ENCODE measurements at places on chromosomes 5 and 9.
A peak's percentile ranks its signal among the peaks of the same experiment; 100 is the strongest.

DNA sequence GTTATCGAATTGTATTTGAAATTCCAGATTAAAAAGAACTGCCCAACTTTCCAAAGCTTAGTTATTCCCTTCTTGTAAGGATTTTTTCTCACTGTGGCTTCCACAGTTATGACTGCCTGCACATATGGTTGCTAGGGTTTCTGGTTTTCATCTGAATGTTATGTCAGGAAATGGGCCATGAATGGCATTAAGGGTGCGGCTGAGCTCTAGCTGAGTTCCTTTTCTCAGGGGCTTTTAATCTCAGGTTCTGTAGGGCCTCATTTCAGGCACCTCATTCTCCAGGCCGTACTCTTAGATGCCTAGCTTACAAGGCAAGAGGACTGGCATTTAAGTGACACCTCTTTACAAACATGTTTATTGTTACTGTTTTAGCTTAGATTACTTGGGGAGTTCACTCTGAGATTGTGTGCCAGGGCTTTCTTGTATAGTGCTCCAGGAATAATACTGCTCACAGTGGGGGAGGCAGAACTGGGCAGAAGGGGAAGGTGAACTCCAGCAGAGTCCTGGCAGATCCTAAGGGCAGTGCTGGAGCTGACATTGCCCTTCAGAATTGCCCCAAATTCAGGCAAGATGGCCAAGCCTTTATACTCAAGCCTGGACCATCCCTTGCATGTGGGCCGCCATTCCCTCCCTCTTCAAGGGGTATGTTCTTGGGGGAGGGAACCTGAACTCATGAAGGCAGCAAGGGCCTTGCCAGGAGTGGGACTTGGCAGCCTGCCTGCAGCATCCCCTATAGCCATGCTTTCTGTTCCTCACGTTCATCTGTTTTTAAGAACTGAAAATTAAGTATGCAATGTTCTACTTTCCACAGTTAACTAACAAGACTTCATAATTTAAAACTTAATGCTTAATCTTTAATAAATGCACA, 111.5 kb downstream of the KDM4C start:
- DNase-seq: no peak

DNA sequence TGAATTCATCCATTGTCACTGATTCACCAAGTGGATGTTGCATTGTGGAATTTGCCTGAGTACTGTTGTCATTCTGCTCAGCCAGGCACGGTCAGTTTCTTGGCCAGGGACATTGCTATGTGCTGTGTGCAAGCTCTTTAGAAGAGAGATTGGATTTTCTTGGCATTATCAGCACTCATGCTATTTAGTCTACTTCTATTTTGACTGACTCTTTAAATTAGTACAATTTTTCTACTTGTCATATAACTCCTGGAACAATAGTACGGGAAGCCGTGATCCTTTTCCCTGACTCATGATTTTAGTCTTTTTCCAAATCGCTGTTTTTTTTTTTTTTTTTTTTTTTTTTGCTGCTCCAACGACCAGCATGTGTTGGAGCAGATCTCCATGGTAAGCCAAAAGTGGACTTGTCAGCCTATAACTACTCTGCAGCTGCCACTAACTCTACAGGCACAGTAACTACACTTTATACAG, 129.7 kb downstream of the CDC42SE2 start:
- DNase-seq: no peak

DNA sequence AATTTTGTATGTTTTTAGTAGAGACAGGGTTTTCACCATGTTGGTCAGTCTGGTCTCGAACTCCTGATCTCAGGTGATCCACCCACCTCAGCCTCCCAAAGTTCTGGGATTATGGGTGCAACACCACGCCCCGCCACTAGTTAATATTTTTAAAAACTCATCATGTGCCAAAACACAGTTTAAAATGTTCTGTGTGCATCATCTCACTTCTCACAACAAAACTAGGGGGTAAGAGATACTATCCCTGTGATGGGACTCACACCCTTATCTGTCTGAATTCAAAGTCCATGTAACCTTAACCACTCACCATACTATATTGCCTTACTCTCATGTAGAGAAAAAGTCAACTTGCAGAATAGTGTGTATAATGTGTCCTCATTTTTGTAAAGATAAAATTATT, 2.6 kb downstream of the PKD2L2 start:
- no peak for DNase-seq

DNA sequence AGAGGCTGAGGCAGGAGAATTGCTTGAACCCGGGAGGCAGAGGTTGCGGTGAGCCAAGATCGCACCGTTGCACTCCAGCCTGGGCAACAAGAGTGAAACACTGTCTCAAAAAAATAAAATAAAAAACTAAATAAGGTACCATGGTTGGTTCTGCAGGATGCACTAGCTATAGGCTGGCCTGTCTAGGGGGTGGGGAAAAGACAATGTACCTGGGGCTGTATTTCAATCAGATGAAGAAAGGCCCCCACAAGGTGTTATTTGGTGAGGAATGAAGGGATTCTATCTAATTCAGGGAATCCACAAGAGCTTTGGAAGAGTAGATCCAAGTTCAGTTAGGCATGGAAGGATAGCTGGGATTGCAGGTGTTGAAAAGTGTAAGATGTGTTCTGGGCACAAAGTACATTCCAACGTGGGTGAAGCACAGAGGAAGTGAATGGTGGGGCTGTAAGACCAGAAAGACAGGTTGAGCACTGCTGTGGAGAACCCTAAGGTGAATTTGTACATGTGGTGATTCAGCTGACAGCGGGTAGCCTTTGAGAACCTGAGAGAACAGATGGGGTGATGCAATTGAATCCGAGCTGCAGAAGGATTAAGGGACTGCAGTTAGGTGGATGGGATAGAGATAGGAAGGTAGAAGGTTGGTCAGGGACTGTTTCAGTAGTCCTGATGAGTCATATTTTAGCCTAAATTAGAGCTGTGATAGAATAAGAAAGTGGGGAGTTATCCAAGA, 71.8 kb downstream of the CAST start:
- DNase-seq: no peak

DNA sequence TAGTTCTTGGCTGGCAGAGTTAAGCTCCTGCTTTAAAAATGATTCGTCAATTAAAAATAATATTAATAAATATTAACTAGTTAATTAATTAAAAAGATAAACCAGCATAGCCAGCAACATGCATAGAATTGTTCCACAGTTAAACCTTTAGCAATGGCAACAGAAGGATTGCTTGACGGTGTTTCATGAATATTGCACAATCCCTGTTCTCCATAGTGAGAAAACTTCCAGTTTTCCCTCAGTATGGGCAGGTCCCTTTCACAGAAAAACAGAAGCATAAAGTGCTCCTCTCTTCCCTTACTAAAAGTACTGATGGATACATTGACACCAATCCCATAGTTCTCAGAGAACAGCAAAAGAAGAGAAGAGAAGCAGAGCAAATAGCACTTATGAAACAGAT, 71.4 kb upstream of the CAST start:
- no peak for DNase-seq

GRCh38 chr5:60738461-60738860, 38.5 kb upstream of the DEPDC1B start:
- no peak for DNase-seq

DNA sequence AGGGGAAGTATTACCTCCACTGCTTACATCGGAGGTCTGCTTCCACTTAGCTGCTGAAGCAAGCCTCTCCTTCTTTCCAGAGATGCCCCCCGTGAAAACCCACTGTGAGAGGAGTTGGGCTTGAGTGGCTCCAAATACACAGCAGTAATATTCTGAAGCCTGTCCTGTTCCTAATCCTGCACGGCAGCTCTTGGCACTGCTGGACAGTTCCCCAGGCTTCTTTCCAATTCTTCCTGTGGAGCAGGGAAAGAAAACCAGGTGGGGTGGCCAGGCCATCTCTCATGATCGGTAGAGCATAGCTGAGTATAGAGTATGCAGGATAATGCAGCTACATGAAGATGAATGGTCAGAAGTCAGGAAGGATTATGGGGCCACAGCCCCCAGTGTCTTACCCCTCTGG, 335.3 kb downstream of the MARCHF11 start:
- DNase-seq: no peak

GRCh38 chr5:169548315-169548714, 35.3 kb upstream of the SPDL1 start:
- DNase-seq: no peak

GRCh38 chr9:135277219-135278201, 190.0 kb downstream of the OLFM1 start:
- no peak for DNase-seq

GRCh38 chr9:114412048-114412683, 24.4 kb upstream of the AKNA start:
- DNase-seq: no peak

GRCh38 chr5:21237461-21237860, 1249.5 kb upstream of the CDH18 start:
- DNase-seq: no peak

DNA sequence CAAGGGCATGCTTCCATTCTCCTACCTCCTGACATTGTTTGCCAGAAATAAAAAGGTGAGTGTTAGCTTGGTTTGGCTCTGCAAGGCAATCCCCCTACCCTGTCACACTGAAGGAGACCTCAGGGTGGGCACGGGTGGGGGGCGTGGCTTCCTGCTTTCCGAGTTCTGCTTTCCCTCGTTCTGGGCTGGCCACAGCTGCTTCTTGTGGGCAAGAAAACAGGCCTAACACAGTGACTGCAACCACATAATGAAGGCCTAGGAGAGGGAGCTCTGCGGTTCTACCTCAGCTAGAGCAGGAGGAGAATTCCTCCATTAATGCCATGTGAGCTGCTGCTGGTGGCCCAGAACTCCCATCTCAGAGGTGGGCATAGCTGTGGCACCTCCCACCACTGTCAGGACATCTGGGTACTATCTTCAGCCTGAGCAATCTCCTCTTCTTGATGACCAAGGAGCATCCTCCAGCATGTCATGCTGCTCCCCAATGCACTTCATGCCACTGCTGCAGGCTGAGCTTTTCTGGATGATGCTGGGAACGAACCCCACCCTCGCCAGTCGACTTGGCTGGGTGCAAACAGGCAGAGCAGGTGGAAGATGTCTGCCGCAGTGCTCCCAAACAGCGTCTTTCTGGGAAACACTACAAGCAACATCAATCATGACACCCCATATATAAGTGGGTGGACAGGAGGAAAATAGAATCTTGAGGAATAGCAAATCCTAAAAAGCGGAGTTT, 139.5 kb upstream of the RAPGEF1 start:
- no peak for DNase-seq

DNA sequence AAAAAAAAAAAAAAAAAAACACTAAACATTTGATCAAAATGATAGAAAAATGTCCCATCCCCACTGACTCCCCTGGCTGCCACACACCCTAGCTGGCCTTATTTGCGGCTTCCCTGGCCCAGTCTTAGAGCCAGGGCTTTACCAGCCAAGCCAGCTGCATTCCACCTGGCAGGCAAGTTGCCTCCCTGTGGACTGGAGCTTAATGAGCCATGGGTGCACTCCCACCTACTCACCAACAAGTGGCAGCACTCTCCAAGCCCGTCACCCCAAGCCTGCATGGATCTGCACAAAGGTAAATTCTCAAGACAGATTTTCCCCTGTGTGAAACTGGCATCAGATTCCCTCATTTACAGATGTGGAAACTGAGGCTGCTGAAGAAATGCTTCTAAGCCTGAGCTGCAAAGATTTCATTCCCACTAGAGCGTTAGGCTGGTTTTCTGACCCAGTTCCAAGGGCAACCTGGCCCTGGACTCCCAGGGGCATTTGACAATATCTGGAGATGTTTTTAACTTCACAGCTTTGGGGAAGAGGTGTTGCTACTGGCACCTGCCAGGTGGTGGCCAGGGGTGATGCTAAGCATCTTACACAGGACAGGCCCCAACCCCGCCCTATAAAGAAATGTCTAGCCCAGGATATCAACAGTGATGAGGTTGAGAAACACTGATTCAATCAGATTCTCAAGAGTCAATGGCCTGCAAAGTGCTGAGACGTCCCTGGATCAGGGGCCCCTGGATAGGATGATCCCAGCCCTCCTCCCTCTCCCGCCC, 21.9 kb upstream of the VDAC1 start:
- DNase-seq: no peak

GRCh38 chr5:180816608-180817534, 14.3 kb upstream of the MGAT1 start:
- DNase-seq: peak; percentile 55

- DNase-seq: no peak
Observed at GRCh38 chr5:141743866-141744272, 61.8 kb upstream of the ARAP3 start.

- DNase-seq: no peak
Observed at GRCh38 chr5:62886603-62887315, 308.1 kb downstream of the LRRC70 start.

DNA sequence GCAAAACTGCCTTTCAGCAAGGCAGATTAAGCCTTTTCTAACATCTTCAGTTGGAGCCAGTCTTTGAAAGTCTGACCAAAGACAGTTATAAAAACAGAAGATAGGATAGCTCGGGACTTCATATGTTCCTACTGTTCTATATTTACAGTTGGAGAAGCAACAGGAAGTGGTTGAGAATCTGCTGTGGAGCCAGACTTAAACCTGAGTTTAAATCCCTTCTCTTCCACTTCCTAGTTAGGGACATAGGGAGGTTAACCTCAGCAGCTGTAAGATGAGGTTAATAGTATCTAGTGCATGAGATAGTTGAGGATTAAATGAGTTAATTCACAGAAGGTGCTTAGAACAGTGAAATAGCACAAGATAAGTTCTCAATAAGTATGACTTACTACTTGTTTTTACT, 84.5 kb upstream of the FREM1 start:
- DNase-seq: no peak

DNA sequence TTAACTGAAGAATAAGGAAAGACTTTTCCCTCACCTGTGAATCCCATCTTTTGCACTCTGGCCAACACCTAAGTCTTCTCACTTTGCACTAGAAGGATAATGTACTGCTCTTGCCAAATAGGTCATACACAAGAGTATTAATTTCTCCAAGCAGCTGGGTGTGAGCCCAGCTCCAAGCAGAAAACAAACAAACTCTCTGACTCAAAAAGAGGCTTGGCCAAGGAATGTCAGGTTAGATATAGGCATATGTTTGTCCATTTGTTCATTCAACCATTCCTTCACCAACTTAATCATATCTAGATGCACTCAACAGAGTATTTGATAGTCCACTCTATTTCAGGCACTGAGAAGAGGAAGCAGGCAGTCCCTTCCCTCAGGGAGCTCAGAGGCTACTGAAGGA, 84.4 kb downstream of the HTR4 start:
- no peak for DNase-seq

DNA sequence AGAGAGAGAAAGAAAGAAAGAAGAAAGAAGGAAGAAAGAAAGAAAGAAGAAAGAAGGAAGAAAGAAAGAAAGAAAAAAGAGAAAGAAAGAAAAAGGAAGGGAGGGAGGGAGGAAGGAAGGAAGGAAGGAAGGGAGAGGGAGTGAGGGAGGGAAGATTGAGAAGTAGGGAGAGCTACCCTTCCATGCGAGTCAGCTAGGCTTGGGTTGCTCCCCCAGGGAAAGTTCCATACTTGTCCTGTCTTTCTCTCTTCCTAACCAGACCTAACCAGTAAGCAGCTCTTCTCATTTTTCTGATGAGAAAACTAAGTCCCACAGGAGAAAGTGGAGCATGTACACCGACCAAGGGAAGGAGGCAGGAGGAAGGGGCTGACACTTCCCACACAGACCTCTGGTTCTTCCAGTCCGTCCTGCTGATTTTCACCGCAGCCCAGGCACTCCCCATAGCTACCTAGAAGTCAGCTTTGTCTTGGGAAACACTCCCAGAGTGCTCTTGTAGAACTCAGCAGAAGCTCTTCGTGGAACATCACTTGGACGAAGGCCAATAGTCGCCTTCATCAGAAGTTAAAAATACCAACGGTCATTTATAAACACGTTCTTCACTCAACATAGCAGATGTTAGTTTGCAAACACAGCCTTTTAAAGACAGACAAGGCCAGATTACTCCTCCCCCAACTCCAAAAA, 29.0 kb upstream of the ENTREP1 start:
- DNase-seq: no peak

Measured in T-cell (primary cell).